ENCODE measurements at places on chromosomes 16 and 17.

DNA sequence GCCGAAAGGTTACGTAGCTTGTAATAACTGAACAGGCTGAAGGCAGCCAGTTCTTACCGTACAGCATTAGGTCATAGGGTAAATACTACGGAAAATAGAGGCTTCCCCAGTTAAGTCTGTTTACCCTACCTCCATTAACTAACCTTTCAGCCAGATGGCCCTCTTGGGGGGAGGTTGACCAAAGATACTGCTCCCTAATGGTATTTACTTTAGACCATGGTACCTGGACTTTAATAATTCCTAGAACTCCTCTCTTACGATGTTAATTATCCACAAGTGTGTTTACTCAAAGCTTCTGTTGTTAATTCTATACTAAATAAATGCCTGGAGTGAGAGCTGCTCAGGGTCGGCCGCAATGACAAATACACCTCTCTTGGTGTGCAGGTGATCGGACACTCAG lies 9.8 kb upstream of the ADAT1 start:
- DNase-seq: no peak

DNA sequence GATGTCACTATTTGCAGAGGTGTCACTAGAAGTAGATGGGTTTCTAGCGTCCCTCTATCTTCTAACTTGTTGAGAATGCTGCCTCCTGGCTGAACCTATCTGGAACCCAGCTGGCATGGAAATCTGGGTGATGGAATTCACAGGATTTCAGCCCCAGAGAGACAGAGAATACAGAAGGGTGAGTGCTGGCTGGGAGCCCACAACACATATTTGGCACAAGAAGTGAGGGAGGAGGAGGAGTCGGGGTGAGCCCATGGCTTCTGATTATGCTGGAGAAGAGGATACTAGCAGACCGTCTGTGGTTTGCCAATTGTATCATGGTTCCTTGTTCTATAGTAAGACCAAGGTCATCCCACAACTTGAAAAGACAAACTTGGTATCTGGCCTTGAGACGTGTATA lies 557.8 kb upstream of the SALL1 start:
- no peak for DNase-seq

GRCh38 chr17:73713136-73713535 lies 68.9 kb upstream of the SDK2 start:
- DNase-seq: no peak

GRCh38 chr17:33091271-33091670 lies 99.6 kb downstream of the SPACA3 start:
- DNase-seq: no peak

DNA sequence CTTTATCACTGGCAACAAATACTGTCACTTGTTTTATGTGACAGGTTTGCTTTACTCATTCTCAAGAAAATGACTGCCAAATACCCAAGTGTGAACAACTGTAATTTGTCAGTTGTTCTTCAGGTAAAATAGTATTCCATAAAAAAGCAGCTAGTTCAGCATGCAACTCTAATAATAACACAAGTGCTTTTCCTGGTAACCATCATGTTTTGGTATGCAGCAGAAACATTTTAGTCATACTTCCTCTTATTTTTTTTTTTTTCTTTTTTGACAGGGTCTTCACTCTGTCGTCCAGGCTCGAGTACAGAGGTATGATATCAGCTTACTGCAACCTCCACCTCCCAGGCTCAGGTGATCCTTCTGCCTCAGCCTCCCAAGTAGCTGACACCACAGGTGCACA lies 4.6 kb downstream of the TERF2 start:
- no peak for DNase-seq

DNA sequence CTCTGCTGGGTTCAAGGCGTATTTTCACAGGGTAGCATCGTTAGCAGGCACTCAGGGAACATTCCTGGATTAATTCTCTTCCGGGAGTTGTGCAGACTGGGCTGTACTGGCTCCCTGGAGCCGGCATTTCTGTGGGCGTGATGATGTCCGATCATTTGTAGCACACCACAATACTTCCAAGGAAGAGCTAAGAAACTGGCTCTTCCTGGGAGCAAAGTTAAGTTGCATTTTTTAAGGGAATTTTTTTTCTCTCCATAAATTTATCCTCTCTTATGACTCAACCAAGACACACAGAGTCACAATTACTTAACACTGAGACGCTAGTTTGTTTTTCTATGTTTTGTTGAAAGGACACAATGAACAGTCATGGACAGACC lies 211.6 kb upstream of the FOXF1 start:
- no peak for DNase-seq

DNA sequence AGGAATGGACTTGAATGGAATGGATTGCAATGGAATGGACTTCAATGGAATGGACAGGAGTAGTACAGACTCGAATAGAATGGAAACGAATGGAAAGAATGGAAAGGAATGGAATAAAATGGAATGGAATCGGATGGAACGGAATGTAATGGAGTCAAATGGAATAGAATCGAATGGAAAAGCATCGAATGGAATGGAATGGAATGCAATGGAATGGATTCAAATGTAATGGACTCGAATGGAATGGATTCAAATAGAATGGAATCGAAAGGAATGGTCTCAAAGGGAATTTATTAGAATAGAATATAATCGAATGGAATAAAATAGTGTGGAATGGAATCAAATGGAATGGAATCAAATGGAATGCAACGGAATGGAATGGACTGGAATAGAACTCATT lies 484.9 kb upstream of the WSB1 start:
- DNase-seq: no peak

DNA sequence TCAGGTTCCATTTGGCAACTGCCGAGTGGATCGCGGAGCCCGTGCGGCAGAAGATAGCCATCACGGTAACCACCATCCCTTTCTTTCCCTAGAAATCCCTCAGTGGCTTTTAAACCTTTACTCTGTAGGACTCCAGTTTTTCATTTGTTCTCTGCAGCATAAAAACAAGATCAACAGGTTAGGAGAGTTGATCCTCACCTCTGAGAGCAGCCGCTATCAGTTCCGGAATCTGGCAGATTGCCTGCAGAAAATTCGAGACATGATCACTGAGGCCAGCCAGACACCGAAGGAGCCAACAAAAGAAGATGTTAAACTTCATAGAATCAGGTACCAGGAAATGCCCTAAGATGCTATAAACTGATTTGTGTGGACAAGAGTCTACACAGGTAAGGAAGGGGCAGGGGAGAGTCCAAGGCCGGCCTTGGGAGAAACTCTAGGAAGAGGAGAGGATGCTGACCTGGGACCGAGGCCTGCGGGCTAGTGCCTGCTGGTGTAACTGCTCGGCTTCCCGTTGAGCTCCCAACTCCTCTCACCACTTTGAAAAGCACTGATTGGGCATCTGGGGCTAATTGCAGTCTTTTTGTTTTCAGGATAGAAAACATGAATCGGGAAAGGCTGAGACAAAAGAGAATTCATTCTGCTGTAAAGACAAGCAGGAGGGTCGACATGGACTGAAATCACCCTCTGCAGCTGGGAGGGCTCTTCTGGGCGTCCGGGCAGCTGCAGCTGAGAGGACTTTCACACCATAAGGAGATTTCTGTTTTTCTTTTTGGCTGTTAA lies 8.1 kb downstream of the MRPL58 start:
- peak; percentile 67 for DNase-seq

DNA sequence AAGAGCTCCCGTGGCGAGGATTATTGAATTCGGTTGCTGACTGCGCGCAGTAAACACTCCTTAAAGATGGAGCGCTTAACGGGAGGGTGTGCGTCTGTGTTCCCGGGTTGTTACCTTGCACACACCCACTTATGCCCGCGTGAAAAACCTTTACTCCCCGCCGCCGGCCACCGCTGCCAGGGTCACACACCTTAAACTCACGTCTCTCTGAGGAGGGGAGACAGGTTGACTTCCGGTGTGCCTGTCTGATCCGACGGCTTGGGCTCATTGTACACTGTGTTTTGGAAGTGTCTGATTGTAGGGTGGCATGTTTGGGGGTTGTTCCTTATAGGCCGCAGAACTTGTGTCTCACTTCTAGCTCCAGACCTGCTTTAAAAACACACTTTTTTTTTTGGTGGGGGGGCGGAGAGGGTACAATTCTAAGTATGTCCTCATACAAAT lies 66.8 kb downstream of the KPNA2 start:
- DNase-seq: no peak

DNA sequence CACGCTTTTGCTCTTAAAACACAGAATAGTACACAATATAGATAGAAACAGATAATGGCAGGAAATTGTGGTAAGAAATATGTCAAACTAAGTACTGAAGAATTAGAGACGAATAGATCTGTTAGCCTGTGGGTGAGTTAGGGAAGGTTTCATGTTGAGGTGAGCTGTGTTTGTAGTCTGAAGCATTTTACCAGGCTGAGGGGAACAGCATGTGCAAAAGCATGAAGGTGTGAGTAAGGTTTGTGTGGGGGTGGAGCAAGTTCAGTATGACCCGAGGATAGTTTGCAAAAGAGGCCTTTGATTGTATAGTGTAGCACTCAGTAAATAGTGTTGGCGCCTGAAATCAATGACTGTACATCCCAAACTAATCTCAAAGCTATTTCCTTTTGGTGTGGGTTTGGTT lies 13.8 kb downstream of the IGSF6 start:
- DNase-seq: no peak

- no peak for DNase-seq
Observed at GRCh38 chr16:22388101-22388644, 13.8 kb upstream of the CDR2 start.

- DNase-seq: no peak
Observed at GRCh38 chr16:89696670-89697128, 4.8 kb downstream of the SPATA2L start.

- DNase-seq: no peak
Observed at GRCh38 chr16:74035816-74036215, 260.8 kb upstream of the PSMD7 start.

GRCh38 chr17:50394711-50395110 lies 2.6 kb downstream of the LRRC59 start:
- DNase-seq: no peak

DNA sequence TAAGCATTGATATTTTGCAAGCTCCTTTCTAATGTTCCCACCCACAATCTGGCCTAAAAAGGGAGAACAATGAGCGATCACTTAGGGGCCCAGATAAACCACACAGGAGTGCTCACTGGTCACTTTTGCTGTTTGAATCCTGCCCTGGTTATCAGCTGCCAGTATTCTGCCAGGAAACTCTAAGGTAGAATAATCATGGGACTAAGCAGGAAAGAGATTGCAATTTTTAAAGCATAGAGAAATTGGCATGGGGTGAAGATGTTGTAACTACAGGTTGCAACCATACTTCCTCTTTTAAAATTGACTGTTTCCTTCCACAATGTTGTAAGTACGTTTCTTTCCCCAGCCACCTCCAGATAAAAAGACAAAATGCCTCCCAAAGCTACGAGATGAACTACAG lies 251.2 kb upstream of the CDH11 start:
- DNase-seq: no peak

DNA sequence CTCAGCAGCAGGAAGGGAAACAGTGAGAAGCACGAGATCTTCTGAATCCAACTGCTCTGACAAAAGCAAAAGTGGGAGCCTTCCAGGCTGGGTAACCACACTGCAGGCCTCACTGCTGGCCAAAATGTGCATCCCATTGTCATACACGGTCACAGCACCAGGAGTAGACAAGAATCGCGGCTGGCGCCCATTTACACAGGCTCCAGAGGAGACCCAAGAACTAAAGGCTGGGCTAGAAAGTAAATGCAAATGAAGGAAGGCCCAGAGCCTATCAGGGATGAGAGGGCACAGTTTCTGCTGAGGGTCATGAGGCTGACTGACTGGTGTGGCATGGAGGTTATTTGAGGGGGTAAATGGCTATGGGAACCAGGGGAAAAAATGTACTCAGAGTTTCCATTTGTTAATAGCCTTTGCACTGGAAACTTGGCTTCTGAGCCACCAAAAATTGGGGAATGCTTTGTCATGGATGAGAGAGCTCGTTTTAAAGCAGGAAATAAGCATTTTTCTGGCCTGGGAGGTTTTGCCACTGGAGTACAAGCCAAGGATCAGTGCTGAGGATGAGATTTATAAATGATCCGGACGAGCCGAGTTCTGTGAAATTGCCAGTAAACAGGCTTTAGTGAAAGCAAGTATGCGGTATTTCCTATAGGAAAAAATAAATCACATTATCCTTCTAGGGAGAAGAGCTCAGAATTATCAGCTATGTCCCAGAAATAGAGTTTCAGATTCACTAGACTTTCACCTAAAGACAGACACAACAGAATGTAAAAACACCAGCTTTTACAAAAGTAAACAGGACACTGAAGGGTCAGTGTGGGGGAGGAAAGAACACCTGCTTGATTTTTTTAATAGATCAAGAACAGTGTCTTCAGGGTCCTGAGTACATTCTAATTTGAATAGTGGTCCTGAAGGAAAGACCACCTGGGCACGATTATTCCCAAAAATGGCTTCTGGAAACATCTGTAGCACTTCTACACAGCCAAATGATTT lies 66.9 kb upstream of the GSG1L start:
- no peak for DNase-seq

- no peak for DNase-seq
Observed at GRCh38 chr16:82156761-82157533, 13.1 kb downstream of the MPHOSPH6 start.

GRCh38 chr17:7887038-7887481 lies 1.5 kb upstream of the CHD3 start:
- no peak for DNase-seq

- no peak for DNase-seq
Observed at GRCh38 chr17:11935734-11936406, 61.4 kb downstream of the ZNF18 start.

GRCh38 chr17:56499799-56500388 lies 93.6 kb upstream of the NOG start:
- no peak for DNase-seq

DNA sequence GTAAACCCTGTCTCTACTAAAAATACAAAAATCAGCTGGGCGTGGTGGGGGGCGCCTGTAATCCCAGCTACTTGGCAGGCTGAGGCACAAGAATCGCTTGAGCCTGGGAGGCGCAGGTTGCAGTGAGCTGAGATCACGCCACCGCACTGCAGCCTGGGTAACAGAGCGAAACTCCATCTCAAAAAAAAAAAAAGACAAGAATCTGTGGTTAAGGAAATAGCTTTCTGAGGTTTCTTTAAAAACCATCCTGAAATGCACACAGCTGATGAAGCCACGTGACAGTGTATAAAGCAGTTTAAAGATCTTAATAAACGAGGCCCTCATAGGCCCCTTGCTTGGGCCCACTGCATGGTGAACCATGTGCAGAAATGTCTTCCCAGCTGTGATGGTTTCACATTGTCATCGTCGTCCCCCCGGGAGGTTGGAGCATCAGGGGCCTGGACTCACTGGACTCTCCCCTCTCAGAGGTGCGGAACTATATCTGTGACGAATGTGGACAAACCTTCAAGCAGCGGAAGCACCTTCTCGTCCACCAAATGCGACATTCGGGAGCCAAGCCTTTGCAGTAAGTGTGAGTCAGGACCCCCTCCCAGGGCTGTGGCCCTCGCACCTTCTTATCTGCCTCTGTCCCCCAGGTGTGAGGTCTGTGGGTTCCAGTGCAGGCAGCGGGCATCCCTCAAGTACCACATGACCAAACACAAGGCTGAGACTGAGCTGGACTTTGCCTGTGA lies 16.2 kb downstream of the ZNF276 start:
- no peak for DNase-seq

- DNase-seq: no peak
Observed at GRCh38 chr17:74119965-74120364, 83.5 kb upstream of the RPL38 start.
